ENCODE measurements at places on chromosomes 6 and 20.

GRCh38 chr6:37376078-37376743, 22.4 kb downstream of the RNF8 start:
- no peak for DNase-seq

DNA sequence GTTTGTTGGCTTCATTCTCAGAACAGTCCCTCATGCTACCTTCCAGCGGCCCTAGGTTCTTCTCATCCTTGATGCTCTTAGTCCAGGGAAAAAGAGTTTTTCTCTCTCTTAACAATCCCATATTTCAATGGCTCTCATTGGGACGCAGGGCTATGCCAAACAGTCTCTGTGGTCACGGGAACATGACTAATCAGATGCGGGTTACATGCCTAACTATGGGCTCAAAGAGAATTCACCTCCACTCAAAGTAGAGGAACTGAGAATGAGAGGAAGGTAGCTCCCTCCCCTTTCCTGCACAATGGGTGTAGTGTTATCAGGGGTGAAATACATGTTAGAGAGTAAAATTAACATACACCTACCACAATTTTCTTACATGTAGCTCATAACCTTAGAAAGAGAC, 18.1 kb upstream of the ATRN start:
- no peak for DNase-seq

GRCh38 chr6:116136373-116136772, 10.4 kb upstream of the COL10A1 start:
- DNase-seq = peak; percentile 9

DNA sequence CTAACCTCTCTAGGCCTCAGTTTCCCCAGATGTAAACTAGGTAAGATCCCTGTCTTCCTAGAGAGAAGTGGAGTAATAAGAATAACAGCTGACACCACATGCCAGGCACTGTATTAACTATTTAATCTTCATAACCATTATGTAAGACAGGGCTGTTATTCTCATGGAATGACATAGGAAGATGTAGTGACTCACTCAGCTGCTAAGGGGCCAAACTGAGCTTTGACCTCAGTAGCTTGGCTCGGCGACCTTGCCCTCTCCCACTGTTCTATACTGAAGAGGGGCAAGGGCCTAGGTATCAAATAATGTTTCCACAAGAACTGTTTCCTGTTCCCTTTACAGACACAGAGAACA, 2.9 kb upstream of the MDGA1 start:
- no peak for DNase-seq

- no peak for DNase-seq
These were observed 1.9 kb upstream of the HMGA1 start for GRCh38 chr6:34234667-34235306.

DNA sequence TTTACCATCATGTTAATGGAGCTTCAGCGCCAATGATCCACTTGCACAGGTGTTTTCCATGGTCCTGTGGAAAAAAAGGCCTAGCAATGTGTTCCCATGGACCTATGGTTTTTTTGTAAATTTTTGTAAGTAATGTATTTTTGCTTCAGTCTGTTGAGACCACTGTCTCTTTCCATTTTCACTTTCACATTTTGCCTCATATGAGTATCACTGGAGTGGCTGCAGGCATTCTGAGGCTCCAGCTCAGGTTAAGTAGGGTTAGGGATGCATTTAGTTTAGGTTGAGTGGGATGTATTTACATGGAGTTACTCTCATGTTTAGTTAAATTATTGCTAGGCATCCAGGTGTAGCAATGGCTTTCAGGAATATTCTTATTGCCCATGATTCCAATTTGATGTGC, 19.2 kb upstream of the LMBRD1 start:
- DNase-seq = peak; percentile 13

GRCh38 chr6:71672876-71673275, 213.5 kb upstream of the RIMS1 start:
- no peak for DNase-seq

GRCh38 chr6:154595538-154595937, 85.1 kb upstream of the CNKSR3 start:
- no peak for DNase-seq

DNA sequence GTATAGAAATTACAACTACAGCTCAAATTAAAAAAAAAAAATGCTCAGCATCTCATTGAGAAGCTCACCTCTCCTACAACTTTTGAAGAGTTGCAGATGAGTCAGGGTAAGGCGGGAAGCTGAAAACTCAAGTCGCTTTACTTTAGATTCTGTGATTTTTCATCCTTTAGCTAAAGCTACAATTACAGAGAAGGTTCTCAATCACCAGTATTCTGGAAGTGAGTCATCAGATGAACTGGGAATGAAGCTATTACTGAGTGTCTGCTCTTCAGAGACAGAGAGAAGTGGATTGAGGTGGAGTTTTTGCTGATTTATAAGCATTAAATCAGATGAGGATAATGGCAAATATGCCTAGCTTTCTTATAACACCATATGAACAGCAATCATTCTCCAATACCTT, 91.9 kb downstream of the TFAP2A start:
- no peak for DNase-seq

DNA sequence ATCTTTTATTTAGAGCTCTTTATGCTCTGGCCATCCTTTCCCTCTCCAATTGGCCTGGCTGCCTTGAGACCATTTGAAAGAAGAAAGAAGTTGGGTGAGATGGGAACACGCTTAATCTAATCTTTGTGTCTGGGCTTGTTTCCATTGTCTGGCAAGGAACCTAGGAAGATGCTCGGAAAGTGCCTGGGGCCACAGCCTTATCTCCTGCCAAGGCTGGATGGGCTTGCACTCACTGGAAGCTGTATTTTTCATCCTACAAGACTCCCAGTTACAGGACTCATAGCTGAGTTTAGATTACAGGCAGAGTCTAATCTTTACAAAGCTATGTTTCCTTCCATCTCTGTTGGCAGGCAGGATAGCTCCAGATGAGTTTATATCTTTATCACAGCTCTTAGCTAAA, 33.1 kb upstream of the CDYL start:
- DNase-seq = no peak

- peak; percentile 59 for DNase-seq
These were observed 52.5 kb downstream of the RBL1 start for GRCh38 chr20:37042986-37043972.

GRCh38 chr6:71444222-71444621, 155.6 kb downstream of the OGFRL1 start:
- DNase-seq = no peak

DNA sequence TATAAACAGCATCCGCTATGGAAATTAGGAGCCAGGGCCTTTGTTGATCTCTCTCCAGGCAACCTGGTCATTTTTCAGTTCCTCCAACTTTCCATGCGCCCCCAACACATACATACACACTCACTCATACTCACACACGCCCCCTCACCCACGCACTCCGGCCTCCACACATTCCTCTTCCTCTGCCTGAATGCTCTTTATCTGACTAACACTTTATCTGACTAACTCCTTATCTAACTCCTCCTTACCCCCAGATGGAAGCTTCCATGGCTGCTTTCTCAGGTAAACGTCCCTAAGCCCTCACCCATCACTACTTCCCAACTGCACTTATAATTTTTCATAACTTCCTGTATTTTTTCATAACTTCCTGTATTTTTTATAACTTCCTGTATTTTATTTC, 17.4 kb downstream of the CASS4 start:
- no peak for DNase-seq

GRCh38 chr20:16299897-16300296, 273.4 kb downstream of the KIF16B start:
- DNase-seq = no peak

- DNase-seq = no peak
These were observed 78.3 kb downstream of the CD109 start for GRCh38 chr6:73774311-73774774.

DNA sequence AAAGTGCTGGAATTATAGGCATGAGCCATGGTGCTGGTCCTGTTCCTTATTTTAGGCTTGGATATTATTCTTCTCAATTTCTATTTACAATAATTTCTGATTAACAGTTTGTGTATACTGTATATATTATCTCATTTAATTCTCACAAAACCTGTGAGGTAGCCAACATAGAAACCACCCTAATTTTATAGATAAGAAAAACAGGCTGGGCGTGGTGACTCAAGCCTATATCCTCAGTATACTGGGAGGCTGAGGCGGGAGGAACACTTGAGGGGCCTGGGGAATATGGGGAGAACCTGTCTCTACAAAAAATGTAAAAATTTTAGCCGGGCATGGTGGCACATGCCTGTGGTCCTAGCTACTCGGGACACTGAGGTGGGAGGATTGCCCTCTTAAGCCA, 3.8 kb upstream of the AFG1L start:
- no peak for DNase-seq

DNA sequence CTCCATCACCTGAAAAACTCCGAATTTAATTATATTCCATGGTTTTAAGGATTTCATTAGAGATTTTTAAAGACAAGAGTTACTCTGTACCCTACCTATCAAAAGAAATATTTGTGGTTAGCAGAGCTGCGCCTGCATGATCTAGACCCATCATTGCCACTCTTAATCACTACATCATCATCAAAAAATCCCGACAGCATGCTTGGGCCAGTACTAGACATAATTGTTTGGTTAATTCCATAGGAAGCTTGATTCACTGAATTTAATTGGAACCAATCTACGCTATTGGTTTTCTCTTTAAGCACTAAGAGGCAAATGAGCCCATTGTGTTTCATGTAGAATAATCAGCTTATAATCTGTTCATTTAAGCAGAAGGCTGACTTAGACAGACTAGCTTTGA, 33.4 kb upstream of the RNF217 start:
- no peak for DNase-seq

- DNase-seq = no peak
These were observed 50.8 kb downstream of the GRM4 start for GRCh38 chr6:34095136-34095505.

DNA sequence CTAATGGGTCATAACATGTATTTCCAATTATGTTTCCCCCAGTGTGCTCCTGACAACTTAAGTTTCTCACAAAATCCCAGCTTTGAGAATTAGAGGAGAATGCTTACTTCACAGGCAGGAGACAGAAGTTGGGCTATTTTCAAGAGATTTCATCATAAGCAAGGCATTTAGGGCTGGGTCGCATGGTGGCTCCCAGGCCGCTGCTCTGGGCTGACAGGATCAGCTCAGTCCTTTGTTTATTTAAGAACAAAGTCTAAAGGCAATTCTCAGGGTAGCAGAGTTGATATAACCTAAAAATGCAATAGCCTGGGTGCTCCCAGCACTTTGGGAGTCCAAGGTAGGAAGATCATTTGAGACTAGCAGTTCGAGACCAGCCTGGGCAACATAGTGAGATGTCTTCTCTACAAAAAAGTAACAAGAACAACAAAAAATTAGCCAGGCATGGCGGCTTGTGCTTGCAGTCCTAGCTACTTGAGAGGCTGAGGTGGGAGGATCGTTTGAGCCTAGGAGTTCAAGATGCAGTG, 10.9 kb downstream of the FOXQ1 start:
- no peak for DNase-seq

GRCh38 chr6:47715782-47716181, 17.4 kb downstream of the ADGRF4 start:
- no peak for DNase-seq

- peak; percentile 61 for DNase-seq
These were observed 51.3 kb downstream of the CD109 start for GRCh38 chr6:73747289-73747688.

DNA sequence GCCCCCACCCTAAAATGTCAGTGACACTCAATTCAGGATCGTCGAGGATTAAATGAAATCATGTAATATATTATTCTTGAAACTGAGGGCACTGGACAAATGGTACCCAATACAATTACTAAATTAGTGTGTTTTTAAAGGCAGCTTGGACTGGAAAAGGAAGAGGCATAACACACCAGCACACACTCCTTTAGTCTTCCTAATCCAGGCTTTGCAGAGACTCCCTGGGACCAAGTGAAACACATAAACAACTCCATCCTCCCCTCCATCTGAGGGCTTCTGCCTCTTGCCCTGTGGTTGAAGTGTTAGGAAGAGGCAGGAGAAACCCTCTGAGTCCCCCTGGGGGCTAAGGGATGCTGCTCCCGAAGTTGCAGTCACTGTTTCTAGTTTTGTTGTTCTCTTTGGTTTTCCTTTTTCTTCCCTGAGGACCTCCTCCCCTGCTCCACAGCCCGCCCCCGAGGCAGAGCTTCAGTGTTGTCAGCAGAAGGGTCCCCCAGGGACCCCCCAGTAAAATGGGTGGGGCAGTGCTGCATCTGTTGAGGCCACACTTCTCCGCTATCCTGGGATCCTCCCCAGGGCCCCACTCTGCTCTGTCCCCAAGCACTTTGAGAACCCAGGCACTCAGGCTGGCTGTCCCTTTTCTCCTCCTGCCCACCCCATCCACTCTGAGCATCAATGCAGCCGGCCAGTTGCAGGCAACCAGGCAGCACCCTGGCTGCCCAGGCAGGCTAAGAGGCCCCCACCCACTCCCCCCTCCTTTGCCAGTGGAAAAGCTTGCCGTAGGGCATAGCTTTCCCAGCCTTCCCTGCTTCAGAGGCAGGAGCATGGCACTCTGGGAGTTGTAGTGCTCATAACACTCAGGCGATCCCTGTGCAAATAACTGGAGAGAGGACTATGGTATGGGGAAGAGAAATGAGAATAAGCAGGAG, 5.9 kb downstream of the TMEM63B start:
- peak; percentile 14 for DNase-seq

- DNase-seq = no peak
These were observed 247.4 kb downstream of the CD109 start for GRCh38 chr6:73943411-73943810.

GRCh38 chr6:110196874-110197273, 16.6 kb downstream of the CDC40 start:
- no peak for DNase-seq

GRCh38 chr20:43448748-43449535, 8.8 kb upstream of the SRSF6 start:
- DNase-seq = peak; percentile 59

- DNase-seq = peak; percentile 47
These were observed 126.9 kb upstream of the TIAM2 start for GRCh38 chr6:154868143-154868594.

GRCh38 chr20:11170565-11170964, 496.8 kb upstream of the JAG1 start:
- no peak for DNase-seq

- DNase-seq = no peak
These were observed 74.6 kb downstream of the ISM1 start for GRCh38 chr20:13295637-13296036.

DNA sequence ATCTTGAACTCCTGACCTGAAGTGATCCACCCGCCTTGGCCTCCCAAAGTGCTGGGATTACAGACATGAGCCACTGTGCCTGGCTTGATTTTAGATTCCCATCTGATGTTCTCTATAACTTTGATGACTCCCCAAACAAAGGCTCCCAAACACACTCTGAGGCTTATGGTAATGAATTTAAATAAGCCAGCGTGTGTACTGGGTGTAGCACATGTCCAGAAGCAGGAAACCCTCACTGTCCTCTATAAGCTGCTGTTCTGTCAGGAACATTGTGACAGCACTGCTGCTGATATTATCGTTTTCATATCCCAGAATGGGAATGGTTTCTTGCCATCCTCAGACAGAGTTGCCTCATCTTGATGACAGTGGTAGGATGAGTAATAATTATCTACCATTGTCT, 54.1 kb upstream of the SALL4 start:
- no peak for DNase-seq
